ENCODE measurements at places on chromosomes 2 and 18.

DNA sequence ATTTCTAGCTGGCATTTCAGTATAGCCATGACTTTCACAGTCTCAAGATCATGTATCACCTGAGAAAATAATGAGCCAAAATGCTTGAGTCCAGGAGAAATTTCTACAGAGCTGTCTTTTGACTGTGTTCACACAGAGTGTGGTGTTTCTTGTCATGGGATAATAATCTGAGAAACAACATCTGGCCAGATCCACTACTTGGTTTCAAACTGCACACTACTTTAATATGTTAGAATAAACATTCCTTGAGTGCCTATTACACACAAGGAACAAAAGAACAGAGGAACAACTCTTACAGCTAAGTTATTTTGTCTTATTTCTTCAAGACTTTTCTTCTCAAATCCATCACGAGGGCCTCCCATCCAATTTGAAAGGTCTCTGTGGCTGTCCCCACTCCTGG is 108.3 kb downstream of the SS18 start:
- DNase-seq, result no peak

DNA sequence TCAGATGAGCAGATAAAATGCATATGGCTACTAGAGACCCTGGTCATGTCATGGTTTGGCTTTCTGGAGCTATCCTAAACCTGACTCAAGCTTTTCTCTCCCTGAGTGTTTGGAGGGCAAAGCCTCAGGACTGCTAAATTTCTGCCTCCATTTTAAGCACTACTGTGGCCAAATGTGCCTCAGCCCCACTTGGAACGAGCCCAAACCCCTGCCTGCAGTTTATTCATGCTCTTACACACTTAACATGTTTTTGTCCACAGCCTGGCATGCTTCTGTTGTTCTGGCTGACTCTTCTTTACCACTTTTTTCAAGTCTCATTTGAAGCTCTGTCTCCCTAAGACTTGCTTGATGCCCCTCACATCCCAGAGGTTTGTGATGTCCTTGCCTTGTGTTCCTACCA is 24.7 kb downstream of the MGAT5 start:
- no peak for DNase-seq

DNA sequence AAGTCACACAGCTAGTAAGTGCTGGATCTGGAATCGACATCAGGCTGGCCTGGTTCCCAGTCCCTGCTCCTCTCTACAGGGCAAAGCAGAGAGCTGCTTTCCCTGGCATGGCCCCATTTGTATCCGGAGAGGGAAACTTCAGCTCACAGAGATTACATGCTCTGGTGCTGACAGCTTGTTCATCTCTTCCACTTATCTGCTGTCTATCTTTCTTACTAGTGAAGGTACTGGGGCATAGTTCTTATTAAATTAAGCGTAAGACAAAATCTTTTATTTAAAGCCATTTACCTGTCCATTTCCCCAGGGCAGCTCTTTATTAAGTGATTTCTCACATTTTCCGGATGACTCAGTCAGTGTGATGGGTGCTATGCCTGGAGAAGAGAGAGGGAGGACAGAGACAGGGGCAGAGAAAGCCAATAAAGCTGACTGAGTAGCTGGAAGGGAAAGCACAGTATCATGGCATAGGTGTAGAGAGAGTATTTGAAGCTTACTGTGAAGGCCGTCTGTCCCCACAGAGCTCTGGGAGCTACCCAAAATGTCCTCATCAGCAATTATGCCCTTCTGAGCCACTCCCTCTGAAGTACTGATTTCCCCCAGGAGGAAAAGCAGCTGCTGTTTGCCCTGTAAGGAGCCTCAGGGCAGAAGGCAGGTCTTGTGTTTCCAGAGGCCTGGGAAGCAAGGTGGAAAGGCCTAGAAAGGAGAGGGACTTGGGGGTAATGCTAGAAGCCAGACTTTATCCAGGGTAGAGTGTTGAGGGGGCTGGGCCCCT is 44.1 kb upstream of the EPAS1 start:
- peak; percentile 27 for DNase-seq

DNA sequence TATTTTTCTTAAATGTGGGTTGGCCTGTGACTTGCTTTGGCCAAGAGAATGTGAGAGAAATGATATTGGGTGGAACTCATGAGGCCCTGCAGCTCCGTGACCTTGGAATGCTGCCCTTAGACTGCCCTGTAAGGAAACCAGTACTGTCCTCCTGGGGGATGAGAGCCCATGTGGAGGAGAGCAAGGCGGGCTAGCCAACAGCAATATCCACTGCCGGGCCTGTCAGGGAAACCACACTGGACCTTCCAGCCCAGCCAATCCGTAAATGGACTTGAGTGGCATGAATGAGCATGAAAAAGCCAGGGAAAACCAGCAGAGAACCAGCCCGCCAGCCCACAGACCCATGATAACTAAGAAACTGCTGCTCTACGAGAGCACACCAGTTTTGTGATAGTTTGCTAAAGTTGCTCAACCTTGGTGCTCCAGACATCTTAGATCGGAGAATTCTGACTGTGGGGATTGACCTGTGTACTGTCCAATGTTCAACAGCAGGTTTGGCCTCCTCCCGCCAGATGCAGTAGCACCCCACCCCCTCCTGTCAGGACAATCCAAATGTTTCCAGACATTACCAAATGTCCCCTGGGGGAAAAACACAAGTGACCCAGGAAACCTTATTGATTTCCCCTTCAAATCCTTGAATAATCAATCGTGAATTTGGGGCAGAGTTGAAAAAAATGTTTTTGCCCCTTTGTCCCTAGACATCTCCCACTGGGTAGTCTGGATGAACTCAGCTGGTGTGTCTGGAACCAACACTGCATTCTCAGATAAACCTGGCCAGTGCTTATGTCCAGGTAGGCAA is 27.2 kb downstream of the ALPK2 start:
- DNase-seq, result no peak

DNA sequence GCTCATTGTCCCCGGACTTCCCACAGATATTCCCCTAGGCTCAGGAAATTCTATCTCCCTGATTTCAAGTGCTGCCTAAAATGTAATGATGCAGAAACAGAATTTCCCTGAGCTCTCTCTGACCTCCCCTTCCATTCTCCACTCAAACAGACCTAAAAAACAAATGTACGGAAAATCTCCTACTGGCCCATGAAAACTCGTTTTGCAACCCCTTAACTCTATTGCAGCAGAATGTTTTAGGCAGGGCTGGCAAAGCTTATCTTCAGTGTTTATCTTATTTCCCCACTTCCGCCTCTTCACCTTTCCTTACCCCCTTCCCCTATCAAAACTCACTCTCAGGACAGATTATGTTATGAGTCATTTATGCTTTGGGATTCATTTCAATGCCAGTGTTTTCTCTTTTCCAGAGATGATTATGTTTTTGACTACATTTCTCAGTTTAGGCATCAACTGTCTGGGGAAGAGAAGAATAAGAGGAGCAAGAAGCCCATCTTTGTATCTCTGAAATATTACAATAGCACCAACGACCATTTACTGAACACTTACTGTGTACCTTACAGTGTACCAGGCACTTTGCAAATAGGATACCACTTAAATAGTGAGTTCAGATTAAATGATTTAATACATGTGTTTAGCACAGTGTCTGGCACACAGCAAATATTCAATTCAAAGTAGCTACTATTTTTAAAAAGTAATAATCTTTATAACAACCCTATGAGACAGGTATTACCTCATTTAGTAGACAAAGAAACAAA is 53.9 kb upstream of the STPG4 start:
- DNase-seq, result no peak

- DNase-seq, result no peak
Observed at GRCh38 chr2:75495862-75496261, 64.9 kb downstream of the EVA1A start.

DNA sequence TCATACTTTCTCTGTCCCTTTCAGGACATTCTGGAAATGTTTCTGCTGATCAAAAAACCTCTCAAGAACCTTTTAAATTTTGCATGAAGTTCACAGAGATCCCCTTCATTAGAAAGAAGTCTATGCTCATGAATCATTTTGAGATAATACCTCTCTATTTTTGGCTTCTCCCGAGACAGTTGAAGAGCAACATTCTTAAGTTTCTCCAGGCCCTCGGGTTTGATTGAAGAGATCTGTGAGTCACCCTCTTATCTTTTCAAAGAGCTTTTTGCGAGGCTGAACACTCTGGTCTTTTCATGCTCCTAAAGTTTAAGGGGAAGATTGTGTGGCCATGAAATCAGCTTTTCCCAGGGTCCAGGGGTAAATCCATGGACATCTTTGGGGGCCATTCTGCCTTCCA is 354.2 kb downstream of the FBXO15 start:
- DNase-seq, result peak; percentile 15

DNA sequence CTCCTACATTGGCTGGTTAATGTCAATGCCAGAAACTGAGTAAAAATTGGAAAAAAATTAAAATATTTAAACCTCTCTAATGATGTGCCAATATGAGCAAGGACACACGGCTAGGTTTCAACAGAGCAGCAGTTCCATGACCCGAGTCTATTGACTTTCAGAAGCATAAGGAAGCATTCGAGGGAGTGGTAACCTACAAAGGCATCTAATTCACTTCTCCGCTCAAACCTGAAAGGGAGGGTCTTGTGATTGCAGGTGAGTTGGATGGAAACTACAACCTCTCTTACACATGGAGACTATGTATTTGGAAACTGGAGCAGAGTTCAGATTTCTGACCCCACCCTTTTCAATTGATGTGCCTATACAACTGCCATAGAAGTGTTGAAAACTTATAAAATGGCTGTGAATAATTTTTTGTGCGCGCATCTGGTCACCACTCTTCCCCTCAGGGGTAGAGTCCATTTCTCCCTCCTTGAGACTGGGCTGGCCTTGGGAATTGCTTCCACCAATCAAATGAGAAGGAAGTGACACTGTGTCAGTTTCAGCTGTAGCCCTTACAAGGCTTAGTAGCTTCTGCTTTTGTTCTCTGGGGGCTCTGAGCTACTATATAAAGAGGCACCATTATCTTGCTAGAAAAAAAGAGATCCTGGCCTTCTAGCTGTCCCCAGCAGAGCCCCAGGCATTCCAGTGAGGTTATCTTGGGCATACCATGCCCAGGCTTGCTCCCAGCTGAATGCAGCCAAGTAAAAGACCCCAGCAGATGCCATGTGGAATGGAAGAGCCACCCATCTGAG is 278.0 kb downstream of the EPHA4 start:
- no peak for DNase-seq

DNA sequence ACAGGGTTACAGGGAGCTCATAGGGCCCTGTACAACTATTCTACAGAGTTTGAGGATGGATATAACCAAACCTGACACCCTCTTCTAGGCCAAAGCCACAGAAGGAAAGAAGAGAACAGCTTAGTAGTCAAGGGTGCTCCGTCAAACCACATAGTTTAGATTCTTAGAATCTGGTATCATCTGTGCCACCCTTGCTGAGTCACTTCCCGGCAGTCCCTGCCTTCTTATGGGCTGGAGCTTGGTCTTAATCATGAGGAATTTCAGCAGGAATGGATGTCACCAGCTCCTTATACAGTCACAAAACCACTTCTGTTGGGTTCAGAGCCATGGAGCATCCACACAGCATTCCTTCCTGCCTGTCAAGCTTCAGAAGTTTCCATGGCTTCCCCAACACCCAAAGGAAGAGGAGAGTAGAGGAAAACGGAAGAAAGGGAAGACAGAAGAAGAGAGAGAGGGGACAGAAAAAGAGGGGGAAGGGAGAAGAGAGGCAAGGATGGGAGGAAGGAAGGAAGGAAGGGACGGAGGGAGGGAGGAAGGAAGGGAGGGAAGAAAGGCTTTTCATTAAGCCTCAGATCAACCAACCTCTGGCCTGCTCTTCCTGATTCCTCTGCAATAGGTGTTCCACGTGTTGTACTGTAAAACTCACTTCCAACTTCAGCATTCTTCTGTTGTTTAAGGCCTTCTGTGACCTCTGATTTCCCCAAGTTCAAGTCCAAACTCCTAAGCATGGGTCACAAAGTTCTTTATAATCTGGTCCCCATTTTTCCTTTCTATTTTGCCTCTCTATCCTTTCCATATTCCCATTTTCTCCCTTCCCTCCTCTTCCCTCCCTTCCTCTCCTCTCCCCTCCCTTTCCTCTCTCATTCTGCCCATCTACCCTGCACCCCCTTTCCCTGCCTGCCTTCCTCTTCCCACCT is 246.1 kb upstream of the TNP1 start:
- DNase-seq, result peak; percentile 71

DNA sequence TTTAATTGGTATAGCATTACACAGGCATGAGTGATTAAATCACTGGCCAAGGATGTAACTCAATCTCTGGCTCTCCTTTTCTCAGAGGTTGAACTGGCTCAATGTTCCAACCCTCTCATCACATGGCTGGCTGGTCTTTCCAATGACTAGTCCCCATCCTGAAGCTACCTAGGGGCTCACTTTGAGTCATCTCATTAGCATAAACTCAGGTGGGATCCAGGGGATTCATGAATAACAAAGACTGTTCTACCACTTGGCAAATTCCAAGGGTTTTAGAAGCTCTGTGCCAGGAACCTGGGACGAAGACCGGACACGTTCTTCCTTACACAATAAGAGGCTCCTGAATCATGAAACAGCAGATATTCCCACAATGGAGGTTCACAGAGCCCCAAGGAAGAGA is 145.0 kb upstream of the SPATS2L start:
- DNase-seq, result no peak

DNA sequence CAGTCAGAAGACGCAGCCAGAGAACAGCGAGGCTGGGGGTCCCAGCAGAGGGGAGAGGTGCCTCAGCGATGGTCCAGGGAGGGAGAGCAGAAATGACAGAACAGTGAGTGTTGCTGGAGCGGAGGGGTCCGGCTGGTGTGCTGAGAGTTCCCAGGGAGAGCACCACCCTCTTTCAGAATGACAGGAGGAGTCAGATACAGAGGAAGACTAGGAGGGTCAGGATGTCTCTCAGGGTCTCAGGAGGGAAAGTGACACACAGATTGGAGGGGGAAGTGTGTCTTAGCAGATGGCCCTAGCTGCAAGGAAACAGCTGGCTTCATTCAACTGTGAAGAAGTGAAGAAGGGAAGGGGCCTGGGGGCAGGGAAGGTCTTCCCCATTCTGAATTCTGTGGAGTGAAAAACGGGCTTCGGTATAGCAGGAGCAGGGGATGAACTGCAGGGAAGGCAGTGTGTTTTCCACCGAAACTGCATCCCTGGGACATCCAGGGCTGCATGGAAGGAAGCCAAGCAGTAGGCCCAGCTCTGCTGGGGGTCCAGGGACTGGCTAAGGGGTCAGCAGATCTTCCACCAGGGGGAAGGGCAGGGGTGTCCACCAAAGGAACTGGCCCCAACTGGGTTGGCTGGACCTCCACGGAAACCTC is 90.0 kb upstream of the OTOS start:
- DNase-seq, result no peak

DNA sequence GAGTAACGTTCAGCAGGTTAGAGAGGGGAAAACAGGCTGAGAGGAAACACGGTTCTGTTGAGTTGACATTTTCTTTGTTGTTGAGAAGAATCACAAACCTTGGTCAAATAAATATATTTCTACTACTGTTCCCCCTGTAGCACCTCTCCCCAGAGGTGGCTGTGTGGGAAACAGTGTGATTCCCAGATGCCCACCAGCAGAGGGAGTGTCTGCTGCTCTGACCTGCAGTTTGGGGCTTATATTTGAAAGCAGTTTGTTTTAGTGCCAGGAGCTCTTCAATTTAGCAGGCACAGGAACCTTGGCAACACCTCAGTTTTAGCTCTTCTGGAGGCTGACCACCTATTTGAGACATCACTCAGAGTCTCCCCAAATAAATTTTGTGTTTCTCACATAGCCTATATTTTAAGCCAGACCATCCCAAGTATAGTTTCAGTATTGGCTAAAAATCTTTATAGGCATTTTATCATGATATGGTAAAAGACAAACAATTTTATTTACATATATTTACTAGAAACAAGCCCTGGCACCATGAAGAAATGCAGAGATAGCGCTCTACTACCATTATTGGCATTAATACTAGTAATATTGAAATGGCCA is 75.7 kb downstream of the PIK3C3 start:
- DNase-seq, result peak; percentile 46

- DNase-seq, result no peak
Observed at GRCh38 chr2:86592547-86593230, 29.4 kb upstream of the CHMP3 start.
